Fibroblast of gingiva (primary cell): ENCODE measurements at places on chromosomes 6 and 20.

DNA sequence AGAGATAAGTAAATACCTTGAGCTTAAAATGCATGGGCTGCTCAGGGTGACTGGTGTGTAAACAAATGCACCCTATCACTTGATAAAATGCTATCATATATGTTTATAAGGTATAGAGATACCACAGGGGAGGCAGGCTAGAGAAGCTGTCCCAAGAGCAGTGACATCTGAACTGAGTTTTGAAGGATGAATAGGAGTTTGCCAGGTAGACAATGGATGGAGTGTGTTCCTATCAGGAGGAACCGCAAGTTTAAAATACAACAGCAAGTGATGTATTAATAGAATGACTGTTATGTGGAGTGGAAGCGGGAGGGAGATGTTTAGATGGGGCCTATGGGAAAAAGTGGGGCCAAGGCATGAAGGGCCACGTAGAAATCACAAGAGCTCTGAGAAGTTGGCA, 38.7 kb upstream of the CHMP4B start:
- DNase-seq = no peak

DNA sequence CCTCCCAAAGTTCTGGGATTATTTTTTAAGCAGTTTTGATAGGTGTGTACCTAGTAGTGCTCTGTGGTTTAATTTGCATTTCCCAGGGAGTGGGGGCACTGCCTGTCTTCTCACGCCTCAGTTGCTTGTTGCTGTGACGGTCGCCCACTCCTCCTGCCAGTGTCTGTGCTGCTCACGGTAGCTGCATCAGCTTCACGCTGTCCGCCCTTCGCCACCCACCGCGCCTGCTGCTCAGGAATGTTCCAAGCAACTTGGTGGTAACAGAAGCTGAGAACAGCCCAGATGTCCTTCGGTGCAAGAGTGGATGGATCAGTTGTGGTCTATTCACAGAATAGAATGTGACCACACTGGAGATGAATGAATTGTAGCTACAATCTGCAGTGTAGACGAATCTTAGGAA, 22.9 kb downstream of the DNAJC5 start:
- no peak for DNase-seq

DNA sequence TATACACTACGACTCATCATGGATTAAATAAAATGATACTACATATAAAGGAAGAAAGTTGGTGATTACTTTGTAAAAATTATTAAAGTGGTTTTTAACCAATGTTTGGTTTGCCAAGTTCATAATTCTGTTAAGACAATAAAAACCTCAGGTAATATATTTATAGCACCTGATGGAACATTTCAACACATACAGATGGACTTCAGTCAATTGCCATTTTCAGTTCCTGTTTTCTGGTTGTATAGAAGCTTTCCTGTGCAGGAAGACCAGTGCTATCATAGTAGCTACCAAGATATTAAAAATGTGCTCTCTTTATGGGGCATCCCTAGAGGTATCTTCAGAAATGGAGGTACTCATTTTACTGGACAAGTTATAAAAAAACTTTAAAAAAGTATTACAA, 1686.4 kb downstream of the GRIK2 start:
- no peak for DNase-seq

- DNase-seq = no peak
Observed at GRCh38 chr6:108039681-108040080, 34.9 kb downstream of the OSTM1 start.

GRCh38 chr6:14729129-14729871, 516.6 kb upstream of the JARID2 start:
- DNase-seq = no peak
